ENCODE measurements at places on chromosomes 16 and 17.
A peak's percentile ranks its signal among the peaks of the same experiment; 100 is the strongest.

DNA sequence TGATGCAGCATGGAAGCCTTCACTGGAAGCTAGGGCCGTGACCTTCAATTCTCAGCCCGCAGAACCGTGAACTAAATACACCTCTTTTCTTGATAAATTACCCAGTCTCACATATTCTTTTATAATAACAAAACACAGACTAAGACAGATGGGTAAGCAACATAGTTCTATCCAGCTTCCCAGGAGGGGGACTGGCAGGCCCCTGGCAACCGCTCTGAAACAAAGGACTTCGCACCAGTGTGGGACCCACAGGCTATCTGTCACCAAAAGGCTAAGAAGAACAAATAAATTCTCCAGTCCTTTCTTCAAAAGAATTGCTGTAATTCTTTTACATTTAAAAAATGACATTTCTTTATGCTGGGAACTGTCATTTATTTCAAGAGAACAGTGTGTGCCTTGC is 19.0 kb downstream of the ELAC2 start:
- DNase-seq = no peak

- no peak for DNase-seq
Measured at GRCh38 chr16:9996221-9996620, 186.0 kb downstream of the GRIN2A start.

DNA sequence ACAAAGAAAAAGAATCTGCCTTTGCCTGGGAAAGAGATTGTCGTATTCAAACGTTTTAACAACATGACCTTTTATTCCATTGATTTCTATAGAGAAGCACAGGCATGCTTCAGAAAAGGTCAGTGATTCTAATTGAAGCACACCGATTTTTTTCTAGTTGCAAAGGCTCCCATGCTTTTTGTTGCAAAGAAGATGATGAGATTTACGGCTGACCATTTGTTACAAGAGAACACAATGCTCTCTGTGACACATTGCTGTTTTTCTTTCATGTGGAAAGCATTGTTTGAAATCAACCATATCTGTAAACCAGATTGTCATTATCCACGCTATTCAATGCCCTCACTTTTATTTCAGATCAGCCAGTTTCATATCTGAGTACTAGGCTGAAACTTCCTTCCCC is 99.8 kb downstream of the NLK start:
- DNase-seq = no peak

GRCh38 chr17:4658478-4659305 is 17.2 kb upstream of the ALOX15 start:
- peak; percentile 85 for DNase-seq

GRCh38 chr16:57266531-57267260 is 17.8 kb downstream of the PLLP start:
- DNase-seq = peak; percentile 66

- no peak for DNase-seq
Measured at GRCh38 chr17:17892009-17892408, 55.2 kb upstream of the SREBF1 start.

GRCh38 chr17:13560935-13561334 is 40.8 kb downstream of the HS3ST3A1 start:
- no peak for DNase-seq

- DNase-seq = no peak
Measured at GRCh38 chr17:12790249-12791106, 1.2 kb downstream of the ARHGAP44 start.

DNA sequence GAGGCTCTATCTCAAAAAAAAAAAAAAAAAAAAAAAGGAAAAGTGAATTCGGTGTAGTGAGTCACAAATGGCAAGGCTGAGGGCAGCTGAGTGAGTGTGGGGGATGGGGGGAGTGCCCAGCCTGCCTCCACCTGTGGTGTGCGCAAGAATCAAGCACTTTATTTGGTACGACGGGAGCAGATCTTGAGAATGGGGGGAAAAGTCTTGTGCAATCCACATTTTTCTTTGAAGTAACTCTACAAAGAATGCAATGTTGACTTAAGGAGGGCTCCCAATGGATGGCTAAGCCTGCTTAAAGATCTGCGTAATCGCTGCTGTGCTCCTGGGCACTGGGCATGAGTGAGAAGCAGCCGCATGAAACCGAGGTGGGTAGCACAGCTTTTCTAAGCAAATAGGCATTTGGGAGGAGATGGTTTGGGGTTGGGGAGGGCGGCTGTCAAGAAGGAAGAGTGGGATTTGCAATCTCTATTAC is 28.2 kb downstream of the ATP2C2 start:
- DNase-seq = peak; percentile 87

- DNase-seq = peak; percentile 38
Measured at GRCh38 chr17:7632492-7632894, 2.6 kb downstream of the SHBG start.

DNA sequence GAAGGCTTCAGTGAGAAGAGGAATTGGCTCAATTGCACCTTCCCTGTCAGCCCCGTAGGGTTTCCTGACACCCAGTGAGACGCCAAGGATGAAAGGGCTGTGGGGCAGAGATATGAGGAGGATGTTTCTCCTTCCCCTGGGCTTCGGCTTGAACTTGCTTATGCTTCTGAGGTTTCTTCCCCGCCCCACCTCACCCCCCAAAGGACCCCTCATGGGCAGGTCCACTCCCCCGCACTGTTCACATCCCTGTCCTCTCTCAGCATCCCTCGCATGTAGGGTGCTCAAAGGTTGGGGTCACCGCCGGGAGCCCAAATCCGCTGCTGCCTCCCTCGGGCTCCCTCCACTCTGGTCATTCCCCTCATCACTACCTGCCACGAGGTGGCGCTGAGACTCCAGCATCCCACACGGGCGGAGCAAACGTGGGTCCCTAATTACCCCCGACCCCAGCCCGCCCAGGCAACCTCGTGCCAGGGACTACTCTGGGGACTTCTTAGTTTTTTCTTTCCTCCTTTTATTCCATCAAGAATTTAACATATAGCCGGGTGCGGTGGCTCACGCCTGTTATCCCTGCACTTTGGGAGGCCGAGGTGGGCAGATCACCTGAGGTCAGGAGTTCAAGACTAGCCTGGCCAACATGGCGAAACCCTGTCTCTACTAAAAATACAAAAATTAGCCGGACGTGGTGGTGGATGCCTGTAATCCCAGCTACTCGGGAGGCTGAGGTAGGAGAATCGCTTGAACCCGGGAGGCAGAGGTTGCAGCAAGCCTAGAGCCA is 3.3 kb upstream of the TRARG1 start:
- no peak for DNase-seq

DNA sequence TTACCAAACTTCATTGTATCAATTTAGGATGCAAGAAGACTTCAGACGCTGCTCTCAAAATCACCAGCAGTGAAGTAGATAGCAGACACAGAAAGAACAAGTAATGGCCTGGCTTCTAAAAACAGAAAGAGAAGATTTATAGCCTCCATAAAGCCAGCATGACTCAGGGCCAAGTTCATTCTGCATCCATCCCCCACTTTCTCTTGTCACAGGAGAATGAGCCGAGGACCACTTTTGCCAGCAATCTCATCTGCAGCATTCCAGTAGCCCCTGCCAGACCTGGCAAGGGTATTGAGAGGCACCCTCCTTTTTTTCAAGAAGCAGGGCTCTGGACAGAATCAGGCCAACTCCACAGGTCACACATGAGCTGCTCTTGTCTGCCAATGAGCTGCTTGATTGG is 355.4 kb upstream of the SOX9 start:
- no peak for DNase-seq

DNA sequence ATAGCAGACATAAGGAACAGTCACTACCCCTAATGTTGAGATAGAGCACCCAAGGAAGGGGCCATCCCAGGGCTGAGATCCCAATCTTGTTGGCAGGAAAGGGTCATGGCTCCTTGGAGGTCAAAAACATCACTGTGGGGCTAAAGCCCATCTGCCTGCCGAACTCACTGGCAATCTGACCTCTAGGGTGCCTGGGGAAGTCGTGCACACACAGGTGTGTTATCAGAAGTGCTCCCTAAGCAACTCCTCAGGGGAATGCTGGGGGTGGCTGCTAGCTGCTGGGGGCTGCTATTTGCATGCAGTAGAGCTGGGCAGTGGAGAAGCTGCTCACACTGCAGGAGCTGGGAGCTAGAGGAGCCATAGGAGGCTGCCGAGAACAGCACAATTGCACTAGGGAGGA is 47.5 kb upstream of the PHOSPHO1 start:
- DNase-seq = no peak

DNA sequence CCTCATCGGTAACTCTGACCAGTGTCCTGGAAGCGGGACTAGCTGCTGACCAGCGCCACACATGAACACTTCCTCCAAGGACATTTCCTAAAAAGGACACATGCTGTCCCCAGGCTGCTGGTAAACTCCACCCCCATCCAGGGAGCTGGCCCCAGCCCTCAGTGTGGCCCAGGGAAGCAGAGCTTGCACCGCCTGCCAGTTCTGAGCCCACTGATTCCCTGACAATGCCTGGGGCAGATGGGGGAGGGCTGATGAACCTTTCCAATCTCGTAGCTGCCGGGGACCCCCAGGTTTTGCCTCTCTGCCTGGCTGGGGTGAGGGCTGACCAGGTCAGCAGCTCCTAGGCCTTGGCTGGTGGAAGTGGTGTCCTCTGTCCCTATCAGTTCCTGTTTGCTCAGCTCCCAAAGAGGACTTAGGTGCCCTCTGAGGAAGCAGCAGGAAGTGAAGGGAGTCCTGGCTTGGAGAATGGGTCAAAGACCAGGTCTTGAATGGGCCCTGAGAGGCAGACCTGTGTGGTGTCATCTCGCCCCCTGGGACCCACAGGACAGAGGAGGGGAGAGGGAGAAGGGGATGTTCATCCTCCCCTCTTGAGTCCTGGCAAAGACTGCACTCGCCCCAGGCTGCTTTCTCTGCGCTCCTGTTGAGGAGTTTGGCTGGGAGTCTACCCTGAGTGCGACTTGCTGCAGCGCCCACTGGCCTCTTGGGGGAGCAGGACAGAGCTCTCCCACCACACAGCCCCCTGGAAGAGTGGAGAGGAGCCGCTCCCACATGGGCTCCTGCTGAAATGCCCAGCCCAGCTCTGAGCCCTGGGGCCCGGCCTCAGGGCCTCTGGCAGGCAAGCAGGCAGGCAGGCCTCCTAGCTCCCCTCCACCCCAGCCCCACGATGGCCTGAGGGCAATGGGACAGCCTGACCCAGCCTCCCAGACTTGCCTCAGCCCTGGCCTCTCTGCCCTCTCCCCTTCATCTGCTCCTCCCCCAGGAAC is 16.8 kb downstream of the PDK2 start:
- DNase-seq = no peak

GRCh38 chr16:46974352-46974751 is 878 bp upstream of the DNAJA2 start:
- no peak for DNase-seq

DNA sequence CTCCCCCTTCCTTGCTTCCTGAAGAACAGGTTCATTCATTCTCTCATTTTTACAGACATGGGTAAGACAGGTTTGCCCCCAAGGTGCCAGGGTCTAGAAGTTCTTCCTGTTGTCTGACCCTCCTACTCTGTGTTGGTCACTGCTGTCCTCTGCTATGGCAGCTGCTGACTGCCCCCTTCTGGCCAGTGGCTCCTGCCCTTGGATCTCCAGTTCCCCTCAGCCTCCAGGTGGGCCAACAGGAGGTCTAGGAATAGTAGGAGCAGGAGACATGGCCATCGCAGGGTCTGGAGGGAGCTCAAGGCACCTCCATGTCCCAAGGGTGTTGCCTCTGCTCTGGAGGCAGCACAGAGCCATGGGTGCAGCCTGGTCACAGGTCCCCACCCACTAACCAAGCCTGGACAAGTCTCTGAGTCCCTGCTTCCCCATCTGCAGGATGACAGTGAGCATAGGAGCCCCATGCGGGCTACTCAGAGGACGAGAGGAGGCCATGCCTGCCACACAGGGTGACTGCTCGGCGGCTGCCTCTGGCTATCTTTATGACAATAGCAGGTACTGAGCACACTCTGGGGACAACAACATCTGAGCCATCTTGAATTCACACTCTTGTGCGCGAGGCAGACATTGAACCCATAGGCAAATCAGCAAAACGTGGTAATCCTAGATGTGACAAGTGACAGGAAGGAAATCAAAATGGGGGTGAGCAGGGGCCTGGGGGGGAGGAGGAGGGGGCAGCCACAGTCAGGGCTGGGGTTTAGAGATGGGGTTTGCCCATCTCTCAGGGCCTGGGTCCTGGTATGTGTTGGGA is 27.0 kb upstream of the NXPH3 start:
- no peak for DNase-seq

- no peak for DNase-seq
Measured at GRCh38 chr16:4358831-4359561, 7.9 kb upstream of the PAM16 start.

DNA sequence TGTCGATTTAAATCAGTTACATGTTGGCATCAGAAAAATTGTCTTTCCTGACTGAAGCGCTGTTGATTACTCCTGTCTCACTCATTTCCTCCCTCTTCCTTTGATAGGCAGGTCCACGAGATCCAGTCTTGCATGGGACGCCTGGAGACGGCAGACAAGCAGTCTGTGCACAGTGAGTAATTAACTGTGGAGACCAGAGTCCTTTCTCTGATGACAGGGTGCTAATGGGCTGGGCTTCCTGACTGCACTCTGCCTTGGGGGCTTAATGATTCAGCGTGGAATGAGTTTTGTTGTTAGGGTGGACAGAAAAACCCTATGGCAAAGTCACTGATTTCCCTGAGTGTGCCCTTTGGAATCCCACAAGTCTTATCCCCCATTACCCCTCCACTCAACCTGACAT is 6.5 kb downstream of the GOSR2 start:
- DNase-seq = peak; percentile 83

DNA sequence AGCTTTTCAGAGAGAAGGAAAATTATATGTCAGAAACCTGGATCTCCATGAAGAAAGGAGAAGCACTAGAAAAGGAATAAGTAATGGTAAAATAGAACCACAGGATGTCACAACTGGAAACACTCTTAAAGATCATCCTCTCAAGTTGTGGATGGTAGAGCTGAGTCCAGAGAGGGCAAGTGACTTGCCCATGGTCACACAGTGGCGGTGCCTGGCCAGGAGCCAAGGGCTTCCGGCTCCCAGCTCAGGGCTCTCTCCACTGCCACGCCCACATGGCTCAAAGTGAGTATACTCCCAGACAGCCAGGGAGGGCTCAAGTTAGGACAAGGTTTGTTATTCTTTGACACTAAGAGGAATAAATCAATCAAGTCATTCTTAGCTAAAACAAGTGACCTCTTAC is 159.8 kb downstream of the COPRS start:
- DNase-seq = peak; percentile 17
